ENCODE measurements at places on chromosomes 1 and 21.

- no peak for DNase-seq
Observed at GRCh38 chr1:12475530-12475934, 142.5 kb downstream of the DHRS3 start.

GRCh38 chr1:205766038-205766437 lies 9.2 kb downstream of the RAB29 start:
- no peak for DNase-seq

- no peak for DNase-seq
Observed at GRCh38 chr1:210776712-210777111, 357.2 kb downstream of the KCNH1 start.

DNA sequence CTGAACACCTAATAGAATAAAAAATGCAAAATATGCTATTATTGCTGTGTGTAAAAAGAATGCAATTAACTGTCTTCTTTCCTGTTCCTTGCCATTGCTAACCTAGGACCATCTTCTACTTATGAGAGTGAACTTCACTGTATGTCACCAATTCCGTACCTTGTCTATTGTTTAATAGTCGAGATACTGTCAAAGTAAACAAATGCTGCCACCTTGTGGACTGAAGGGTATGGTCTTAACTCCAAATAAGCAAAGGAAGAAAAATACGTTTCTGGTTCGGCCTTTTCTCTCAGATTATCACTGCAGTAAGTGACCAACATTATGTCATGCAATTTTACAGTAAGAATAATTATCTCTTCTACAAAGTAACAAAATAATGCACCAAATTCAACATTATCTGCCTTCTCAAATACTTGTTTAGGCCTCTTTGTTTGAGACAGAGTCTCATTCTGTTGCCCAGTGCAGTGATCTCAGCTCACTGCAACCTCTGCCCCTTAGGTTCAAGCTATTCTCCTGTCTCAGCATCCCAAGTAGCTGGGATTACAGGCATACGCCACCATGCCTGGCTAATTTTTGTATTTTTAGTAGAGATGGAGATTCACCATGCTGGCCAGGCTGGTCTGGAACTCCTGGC lies 133.4 kb downstream of the COP1 start:
- no peak for DNase-seq

- no peak for DNase-seq
Observed at GRCh38 chr1:195763146-195763906, 844.9 kb downstream of the KCNT2 start.

GRCh38 chr1:84550826-84551225 lies 23.4 kb downstream of the CTBS start:
- no peak for DNase-seq

DNA sequence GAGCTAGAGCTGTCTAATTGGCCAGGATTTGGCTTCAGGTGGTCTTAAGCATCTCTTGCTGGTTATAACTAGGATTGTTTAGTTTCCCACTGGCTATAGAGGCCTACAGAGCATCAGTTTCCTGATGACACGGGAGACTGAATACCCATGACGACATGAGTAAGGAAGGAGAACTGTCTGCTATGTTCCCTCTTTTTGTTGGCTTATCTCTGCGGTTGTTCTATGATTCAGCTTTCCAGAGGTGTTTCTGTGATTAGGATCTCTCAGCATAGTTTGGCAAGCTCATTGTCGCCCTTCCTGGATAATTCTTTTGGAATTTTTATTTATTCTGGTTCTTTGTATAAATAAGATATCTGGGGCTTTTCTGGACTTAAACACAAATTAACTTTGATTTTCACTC lies 163.4 kb downstream of the OLFM3 start:
- no peak for DNase-seq

DNA sequence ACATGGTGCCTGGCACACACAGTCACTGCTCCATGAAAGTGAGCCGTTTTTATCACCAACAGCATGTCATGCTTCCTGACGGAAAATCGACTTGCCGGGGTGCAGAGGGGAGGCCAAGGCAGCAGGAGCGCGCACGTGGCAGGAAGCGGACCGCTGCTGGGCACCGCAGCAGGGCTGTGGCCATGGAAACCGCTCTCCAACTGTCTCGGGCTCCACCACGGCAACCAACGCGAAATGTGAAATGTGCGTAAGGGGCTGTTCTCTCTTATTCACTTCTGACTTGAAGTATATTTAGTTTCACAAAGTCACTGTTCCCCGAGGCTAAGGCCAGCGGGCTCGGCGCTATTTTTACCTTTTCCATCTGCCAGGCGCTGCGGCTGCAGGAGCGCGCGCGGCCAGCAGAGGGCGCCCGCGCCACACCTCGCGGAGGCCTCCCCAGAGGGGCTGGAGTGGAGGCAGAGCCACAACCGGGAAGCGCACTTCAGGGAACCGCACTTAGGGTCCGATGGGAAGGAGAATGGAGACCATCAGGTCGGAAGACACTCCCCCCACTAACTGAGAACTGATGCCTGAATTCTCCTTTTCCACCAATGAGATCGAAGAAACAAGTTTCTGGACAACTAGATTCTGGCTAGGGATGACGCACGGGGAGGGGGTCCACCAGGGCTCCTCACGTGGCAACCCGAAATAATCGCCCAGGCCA lies 19.7 kb downstream of the RCC2 start:
- peak; percentile 29 for DNase-seq

DNA sequence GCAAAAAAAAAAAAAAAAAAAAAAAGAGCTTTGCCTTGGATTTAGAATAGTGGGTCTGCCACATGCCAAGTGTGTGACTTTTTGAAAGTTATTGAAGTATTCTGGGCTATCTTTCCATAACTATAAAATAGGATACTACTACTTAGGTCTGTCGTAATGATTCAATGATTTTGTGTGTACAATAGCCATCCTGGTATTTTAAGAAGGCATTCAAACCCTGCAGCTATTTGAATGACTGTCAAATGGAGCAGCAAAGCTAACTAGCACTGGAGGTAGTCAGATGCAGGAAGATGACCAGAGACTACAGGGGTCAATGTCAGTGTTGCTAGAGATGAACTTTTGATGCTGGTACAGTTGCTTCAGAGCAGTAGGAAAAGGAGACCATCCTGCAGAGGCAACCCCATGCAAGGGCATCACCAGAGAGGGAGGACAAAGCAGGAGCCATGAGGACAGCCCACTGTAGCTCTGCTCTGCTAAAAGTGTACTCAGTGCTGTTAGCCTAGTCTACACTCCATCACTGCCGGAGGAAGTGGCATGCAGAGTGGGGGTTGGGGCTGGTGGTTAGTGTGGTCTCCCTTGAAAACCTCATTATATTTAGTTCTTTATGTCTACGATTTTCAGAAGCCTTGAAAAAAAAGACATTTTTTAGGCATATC lies 29.0 kb downstream of the DUSP10 start:
- peak; percentile 75 for DNase-seq

DNA sequence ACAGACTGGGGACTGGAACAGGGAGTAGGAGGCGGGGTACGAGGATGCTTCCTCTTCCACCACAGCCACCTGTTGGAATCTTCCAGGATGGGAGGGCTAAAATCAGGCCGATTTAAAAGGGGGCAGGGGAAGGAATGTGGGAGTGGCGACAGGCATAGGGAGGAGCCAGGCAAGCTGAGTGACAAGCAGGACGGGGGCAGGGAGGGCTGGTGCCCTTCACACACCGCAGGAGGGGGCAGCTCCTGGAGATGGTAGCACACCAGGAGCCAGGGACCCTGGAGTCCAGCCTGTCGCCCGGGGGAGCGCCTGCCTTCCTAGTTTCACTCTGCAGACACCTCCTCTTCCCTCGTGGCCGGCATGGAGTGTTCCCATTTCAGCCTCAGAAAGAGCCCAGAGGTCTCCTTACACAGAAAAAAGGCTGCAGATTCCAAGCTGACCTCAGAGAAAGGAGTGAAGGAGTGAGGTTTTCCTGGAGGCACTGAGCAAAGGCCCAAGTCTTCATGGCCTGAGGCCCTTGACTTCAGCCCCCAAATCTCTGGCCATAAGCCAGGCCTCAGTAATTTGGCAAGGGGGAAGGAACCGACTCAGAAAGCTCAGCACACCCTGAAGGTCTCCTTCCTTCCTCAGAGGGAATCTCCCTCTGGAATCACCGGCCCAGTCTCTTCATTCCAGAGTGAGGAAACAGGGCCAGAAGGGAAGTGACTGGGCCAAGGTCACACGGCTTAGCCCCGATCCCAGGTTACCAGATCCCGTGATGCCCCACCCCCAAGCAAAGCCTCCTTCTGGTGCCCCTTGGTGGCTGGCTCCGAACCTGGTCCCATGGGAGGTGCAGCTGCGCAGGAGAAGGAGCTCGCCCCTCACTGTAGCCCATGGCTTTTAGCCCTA lies 8.1 kb downstream of the BLACAT1 start:
- no peak for DNase-seq

- DNase-seq = no peak
Observed at GRCh38 chr1:2812136-2812535, 10.6 kb upstream of the TTC34 start.

DNA sequence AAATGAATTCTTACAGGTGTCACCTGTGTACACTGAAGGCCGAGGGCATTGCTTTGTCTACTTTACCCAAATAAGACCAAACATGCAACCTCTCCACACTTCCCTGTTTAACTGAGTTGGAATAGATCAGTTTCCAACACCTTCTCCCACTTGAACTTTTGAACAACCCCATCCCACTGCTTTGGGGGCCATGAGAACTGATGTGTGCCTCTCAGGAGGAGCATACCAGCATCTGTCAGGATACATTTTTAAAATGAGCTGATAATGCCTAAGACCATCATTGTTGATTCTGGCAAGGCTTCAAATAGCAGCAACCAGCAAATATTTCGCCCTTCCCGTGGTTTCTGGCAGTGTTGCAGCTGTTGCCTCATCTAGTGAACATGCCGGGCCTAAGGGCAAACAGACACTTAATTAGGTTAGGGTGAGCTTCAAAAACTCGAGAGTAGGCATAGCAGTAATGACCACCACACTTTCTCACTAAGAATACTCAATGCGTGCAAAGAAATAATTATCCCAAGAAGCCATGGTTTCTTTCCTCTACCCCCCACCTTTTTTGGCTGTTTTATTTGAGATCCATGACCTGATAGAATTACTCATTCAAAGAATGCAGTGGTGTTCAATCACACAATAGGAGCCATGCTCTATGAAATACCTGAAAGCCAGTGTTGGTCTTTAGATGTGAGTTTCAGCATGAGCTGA lies 63.7 kb downstream of the MAP10 start:
- no peak for DNase-seq

GRCh38 chr1:241475671-241476070 lies 43.9 kb downstream of the FH start:
- DNase-seq = no peak

- DNase-seq = no peak
Observed at GRCh38 chr1:27886353-27886679, 14.0 kb downstream of the THEMIS2 start.

DNA sequence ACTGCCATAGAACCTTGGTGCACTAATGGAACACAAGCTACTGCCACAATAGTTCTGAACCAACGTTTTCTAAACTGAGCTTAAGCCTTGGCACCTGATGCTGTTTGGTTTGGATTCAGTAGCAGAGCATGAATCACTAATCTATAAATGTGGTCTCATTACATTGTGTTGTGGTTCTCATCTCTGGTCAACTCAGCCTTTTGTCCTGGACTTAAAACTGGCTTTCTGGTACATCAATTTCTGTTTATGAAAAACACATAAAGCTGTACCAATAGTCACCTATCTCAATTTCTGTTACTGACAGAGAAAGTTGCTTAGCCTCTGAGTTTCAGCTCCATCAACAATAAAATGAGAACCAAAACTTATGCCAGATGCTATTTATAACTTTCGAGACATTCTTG lies 197.5 kb upstream of the KIAA0040 start:
- no peak for DNase-seq

GRCh38 chr1:98048751-98049325 lies 128.0 kb upstream of the DPYD start:
- no peak for DNase-seq

GRCh38 chr21:45011911-45012661 lies 62.3 kb upstream of the ADARB1 start:
- DNase-seq = no peak

- no peak for DNase-seq
Observed at GRCh38 chr1:117098287-117098890, 23.2 kb downstream of the TRIM45 start.

DNA sequence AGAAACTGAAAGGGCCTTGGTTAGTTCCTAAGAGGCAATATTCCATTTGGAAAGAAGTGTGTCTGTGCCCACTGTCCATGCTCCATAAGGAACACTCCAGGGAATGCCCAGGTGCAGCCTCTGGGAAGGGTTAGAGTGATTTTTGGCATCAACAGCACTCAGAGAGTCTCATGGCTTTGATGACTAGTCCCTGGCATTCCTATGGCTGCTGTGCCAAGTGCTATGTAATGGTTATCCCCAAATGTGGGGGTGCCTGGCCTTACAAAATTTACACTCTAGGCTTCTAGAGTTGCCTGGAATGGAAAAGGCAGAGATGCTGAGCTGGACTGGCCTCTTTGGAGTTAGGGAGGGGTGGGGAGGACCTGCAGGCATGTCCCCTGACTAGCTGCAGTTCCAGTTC lies 75.0 kb upstream of the BCAR3 start:
- no peak for DNase-seq

DNA sequence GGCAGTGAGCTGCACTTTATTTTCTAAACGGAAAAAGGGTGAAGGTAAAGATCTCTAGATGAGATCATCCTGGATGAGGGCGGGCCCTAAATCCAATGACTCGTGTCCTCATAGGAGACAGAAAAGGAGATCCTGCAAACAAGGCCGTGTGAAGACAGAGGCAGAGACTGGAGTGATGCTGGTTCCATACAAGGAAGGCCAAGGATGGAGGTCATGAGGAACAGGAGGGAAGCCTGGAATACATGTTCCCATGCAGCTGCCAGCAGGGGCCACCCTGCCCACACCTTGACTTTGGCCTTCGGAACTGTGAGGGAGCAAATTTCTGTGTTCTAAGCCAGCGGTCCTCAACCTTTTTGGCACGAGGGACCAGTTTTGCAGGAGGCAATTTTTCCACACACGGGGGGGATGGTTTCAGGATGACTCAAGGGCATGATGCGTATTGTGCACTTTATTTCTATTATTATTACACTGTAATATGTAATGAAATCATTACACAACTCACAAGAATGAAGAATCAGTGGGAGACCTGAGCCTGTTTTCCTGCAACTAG lies 94.3 kb downstream of the PSMG1 start:
- DNase-seq = no peak

DNA sequence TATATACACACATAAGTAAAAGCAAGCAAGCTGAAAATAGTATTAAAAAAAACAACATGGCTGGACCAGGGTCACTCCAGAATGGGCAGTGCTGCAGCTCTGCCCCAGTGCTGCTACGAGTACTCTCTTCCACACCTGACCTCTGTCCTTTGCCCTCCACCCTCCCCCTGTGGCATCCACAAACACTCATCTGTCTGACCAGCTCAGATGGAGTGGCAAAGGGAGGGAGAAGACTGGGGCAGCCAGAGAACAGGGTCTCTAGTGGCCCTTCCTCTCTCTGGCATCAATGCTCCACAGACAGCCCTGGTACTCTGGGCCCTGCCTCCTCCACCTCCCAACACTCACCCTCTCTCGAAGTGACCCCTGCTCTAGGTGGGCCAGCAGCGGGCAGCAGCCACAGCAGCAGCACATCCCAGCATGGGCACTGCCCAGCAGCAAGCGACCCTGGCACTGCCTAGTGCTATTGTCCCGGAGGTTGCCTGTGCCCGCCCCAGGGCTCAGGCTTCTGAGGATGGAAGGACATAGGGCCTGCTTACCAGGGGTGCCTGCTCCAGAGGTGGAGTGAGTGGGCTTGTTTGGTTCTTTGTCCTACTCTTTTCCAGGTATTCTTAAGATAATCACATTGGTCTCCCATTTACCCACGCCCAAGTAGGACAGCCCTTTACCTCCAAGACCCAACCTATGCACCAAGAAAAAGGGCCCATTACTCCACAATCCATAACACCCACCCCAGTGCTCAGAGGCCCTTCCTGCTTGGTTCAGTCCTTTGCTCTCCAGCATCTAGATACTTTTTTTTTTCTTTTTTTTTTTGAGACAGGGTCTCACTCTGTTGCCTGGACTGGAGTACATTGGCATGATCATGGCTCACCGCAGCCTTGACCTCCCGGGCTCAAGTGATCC lies 6.2 kb downstream of the ARHGEF2 start:
- no peak for DNase-seq

Data from T-helper 22 cell (primary cell).